SK-N-SH treated with all-trans-retinoic acid at 6 μM for 48 hours (cell line): ENCODE measurements at places on chromosomes 13 and 19.

DNA sequence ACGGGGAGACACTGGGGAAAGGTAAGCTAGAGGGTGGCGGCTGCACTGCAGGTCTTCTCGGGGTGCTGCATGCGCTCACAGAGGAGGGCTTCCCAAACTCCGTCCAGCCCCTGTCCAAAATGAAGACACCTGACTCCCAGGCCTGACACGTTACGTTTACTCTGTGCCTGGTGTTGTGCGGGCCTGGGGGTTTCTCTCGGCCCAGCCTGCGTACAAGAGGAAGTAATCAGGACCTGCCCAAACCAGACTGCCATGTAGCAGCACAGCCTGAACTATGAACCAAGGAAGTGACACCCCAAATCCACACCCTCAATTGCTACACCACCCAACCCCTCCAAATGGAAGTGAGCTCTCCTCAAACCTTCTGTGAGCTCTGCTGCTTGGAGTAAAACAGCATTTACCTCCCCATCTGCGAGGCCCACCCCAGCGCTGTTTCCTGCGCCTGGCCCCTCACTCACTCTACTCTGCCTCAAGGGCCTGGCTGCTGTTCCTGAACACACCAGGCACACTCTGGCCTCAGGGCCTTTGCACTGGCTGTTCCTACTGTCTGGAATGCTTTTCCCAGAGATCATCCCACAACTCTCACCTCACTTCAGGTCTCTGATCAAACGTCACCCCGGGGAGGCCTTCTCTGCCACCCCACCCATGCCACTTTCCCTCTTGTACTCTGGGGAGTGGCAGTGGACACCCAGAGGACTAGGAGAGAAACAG, 3.0 kb downstream of the HSPBP1 start:
- no peak for ATAC-seq

DNA sequence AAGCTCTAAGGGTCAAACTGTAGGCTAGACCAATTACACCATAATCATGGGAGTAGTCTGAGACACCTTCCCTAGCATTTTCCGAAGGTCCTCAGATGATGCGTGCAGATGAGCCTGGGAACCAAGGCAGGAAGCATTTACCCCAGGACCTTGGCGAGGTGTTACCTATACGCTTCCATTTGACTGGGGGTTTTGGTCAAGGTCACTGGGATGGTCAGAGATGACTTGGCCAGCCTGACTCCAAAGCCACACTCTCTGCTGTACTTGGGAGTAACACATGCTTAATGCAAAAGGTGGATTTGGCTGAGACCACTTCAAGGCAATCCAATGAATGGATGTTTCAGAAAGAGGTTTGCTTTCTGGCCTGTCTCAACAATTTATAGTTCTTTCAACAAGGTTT, 98.9 kb upstream of the IRS2 start:
- no peak for ATAC-seq

GRCh38 chr19:31340042-31341025, 8.9 kb downstream of the TSHZ3 start:
- ATAC-seq: peak; percentile 66

DNA sequence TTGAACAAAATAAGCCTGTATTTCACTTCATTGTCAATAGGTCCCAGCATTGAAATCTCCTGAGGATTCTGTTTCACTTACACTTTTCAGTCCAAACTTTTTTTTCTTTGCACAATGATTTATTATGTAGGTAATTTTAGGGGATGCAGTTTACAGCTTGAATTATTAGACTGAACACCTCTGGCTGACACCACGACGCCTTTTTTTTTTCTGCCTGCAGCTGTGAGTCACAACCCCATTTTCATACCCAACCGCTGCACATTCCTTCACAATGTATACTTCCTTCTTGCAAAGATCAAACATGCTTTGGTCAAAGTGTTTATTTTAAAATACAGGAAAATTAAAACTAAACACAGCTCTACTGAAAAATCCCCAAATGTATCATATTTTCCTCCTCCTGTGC, 11.4 kb downstream of the ZIC2 start:
- ATAC-seq: no peak

GRCh38 chr19:679418-680286, 3.5 kb downstream of the FSTL3 start:
- peak; percentile 14 for ATAC-seq
